Ureter (tissue), 1 donor: ENCODE measurements at places on chromosomes 2 and 18. TPM values are rescaled to one million over a fixed set of nuclear protein-coding genes. Genes with fewer than 3 reads are reported as not detected.
A peak's percentile ranks its signal among the peaks of the same experiment; 100 is the strongest.

Gene HOXD9
- 19.8 TPM for total RNA-seq

Gene BBS5
- total RNA-seq, result 18.8 TPM

Gene REG1B
- total RNA-seq, result not detected

Gene CBLN2
- not detected for total RNA-seq

Gene NTSR2
- total RNA-seq, result not detected

Gene DNER
- total RNA-seq, result 0.34 TPM

Gene SLC4A5
- 7.2 TPM for total RNA-seq

- no peak for DNase-seq
These were observed 195.0 kb downstream of the LOXHD1 start for GRCh38 chr18:46461993-46462392.

Gene ALLC
- not detected for total RNA-seq

DNA sequence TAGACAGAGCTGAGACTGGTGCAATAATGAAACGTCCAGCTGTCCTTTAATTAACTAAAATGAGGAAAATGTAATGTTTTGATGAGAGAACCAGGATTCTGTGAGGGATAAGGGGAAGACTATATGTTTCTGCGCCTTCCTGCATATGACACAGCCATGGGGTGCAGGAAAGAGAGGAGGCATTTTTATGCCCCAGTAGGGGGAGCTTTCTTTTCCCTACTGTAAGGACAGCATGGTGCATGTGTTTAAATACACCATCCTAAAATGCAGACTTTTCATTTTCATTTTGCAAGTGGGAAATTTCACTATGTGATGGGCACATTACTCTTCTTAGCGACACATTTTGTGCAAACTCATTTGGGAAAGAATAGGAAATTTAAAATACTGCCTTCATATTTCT, 446.1 kb downstream of the ARHGAP15 start:
- no peak for DNase-seq

DNA sequence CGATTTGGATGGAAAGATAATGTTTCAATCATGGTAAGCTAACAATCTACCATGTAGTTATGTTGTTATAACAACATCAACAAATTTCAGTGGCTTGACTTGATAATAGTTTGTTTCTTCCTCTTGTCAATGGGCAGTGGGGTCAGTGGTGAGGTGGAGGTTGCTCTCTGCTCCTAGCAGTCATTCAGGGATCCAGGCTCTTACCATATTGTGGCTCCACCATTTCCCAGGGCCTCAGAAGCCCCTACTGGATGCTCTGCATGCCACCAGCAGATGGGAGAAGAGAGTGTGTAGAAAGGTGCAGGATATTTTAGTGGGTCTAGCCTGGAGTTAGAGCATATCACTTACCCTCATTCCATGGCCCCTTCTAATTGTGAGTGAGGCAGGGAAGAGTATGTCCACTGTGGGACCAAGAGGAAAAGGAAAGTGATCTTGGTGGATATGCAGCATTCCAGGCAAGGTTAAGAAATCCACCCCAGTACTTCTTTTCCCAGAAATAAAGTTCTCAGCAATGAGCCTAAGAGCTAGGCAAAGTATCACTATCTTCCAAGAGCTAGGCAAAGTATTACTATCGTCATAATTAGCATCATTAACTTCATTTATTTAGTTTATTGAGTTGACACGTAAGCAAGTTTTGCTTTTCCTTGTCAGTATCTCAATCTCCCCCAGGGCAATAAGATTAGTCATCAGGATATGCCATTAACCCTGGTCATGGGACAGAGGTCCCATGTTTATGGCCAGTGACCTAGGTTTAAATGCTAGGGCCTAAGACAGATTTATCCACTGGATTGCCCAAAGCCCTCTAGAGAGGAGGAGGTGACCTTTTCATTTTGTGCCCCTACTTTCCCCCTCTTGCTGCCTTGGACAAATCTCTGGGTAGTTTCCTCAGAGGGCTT, 4.2 kb upstream of the IWS1 start:
- no peak for DNase-seq

Gene STPG4
- not detected for total RNA-seq

Gene MLPH
- total RNA-seq, result 236 TPM

DNA sequence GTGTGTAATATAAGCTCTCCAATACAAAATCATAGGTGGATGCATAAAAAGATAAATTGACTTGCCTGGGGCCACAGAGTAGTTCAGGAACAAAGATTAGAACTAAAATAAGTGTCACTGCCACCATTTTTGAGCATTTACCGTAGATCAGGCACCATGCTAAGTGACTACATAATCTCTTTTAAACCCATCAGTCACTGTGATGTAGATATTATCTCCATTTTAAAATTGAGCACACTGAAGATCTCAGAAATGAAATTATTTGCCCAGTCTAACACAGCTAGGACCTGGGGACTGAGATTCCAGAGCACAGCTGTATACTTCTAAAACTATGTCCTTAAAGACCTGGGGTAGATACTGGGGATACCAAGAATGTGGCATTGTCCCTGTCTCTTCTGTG, 737.3 kb downstream of the CNTNAP5 start:
- no peak for DNase-seq

DNA sequence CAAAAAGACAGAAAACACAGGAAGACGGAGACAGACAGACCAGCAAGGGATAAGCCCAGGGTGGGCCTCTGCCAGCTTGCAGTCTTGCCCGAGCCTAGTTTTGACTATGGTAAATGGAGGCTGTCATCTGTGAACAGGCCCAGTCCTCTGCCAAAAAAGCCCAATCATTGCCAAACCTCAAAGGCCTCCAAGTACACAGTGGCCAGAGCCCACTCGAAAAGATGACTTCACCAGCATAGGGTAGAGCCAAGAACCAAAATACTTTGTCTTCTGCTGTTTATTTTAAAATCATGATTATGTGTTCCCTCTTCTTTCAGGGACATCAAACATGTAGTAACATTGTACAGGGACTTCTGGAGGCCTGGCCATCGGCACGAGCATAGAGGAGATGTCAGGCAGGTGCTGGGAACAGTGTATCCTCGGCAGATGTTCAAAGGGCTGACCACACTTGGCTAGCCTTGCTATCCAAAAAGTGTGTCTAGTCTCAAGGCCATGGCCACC, 66.0 kb downstream of the TTC32 start:
- no peak for DNase-seq

GRCh38 chr18:78995740-78996395, 16.2 kb downstream of the SALL3 start:
- no peak for DNase-seq

GRCh38 chr2:159445307-159445706, 158.8 kb upstream of the WDSUB1 start:
- DNase-seq, result no peak

GRCh38 chr2:126482582-126483464, 173.1 kb upstream of the GYPC start:
- no peak for DNase-seq

GRCh38 chr2:108573061-108573460, 38.8 kb downstream of the LIMS1 start:
- peak; percentile 2 for DNase-seq

DNA sequence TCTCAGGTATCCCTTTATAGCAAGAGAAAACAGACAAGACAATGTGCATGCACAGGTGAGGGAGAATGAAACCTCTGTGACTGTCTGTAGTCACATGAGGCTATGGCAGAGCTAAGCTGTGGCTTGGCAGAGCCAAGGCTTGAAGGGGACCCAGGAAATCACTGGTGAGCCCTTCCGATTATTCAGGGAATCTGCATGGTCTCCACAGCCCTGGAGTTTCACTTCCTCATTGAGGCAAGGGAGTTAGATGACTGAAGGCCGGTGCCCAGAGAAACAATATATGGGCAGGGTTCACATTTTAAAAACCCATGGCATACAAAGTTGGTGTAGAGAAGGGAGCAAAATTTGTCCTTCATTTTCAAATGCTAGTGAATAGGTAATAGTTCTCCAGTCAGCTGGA, 144.4 kb upstream of the REV1 start:
- DNase-seq, result no peak

GRCh38 chr2:63078852-63079606, 28.4 kb downstream of the OTX1 start:
- no peak for DNase-seq

DNA sequence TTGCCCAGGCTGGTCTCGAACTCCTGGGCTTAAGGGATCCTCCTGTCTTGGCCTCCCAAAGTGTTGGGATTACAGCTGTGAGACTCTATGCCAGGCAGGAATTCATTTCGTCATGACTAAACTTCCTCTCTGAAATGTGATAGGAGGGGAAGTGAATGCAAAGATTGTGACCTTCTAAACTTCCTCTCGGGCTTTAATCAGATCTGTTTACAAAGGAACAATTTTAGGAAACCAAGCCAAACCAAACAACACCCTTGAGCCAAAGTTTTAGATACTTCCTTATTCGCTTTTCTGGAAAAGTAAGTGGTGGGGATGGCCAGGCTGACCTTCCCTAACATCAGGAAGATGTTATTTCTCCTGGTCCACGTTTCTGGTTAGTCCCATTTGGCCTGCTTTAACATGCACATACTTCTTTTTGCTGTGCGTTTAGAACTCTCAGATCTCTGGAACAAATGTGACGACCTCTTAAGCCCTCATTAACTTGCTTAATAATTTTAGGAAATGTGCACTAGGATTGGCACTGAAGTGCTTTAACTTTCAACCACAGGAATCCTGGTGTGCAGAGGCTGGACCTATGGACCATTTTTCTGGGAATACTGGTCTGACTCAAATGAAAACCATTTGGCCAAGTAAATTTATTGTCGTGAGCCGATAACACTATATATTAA, 33.2 kb upstream of the YES1 start:
- no peak for DNase-seq

Gene RGPD4
- total RNA-seq, result 0.08 TPM

Gene NT5C1B
- not detected for total RNA-seq

GRCh38 chr2:133255360-133255759, 312.9 kb downstream of the NCKAP5 start:
- DNase-seq, result no peak

DNA sequence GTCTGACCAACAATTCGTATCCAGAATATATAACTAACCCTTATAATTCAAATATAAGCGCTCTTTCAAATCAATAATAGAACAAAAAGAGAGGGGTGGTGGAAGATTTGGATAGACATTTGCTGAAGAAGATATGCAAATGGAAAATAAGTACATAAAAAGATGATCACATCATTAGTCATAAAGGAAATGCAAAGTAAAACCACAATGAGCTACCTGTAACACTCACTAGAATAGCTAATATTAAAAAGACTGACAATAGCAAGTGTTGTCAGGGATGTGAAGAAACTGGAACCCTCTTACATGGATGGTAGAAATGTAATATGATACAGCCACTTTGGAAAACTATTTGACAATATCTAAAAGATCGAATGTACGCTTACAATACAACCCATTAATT, 84.9 kb upstream of the MRPS9 start:
- DNase-seq, result no peak

Gene SLC14A1
- total RNA-seq, result 136 TPM

Gene TCF7L1
- total RNA-seq, result 15.5 TPM

Gene ABCB11
- total RNA-seq, result 0.18 TPM

Gene PSMA8
- not detected for total RNA-seq

DNA sequence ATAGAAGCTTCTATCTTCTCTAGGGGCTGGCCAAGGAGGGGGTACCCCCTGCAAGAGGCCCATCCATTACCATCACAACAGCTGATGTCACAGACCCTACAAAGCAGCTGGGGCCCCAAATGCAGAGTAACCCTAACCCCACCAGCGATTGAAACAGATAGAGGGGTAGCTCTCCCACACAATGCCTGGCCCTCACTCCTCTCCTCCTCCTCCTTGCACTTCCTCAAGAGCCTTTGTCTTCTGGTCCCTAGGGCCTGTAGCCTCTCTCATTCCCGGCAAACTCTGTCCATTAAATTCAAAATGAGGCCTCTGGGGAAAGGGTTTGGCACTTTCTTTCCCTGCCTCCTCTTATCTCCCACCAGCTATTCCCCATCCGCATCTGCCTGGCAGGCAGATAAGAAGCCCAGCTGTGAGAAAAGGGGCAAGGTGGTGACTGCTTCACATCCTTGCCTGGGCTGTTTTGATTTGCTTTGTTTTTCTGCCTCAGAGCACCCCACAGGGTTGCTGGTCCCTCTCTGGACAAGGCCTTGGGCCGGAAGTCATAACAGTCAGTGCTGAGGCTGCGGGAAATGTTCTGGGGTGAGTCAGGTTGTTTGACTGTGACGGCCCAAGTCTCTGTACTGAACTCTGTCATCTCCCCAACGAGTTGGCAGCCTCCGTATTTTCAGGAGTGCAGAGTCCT, 26.1 kb upstream of the CYP26B1 start:
- no peak for DNase-seq

DNA sequence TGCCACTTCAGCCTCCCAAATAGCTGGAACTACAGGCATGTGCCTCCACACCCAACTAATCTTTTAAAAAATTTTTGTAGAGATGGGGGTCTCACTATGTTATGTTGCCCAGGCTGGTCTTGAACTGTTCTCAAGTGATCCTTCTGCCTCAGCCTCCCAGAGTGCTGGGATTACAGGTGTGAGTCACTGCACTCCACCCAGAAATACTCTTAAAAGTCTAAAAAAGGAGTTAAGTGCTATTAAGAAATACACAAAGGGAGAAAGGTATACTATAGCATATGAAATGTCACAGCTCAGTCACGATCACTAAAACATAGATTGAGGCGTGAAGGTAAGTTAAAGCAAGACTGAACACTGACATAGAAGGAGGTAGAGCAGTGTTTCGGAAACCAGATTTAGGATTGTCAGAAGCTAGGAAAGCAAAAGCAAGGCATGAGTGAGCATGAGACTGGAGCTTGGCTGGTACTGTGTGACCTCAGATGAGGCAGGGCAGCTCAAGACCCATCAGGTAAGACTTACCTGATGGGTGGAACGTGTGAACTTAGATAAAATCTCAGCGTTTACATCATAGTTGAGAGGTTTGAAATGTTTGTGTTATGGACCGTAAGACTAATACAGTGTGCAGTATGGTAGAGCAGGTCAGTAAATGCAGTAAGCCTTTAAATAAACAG, 9.2 kb downstream of the CCNYL1 start:
- no peak for DNase-seq

- DNase-seq, result no peak
These were observed 236.2 kb downstream of the ETAA1 start for GRCh38 chr2:67633212-67633856.

Gene ABCG5
- not detected for total RNA-seq

GRCh38 chr18:10121028-10121427, 207.2 kb downstream of the VAPA start:
- DNase-seq, result no peak

GRCh38 chr18:63208676-63209075, 110.9 kb downstream of the BCL2 start:
- DNase-seq, result no peak
